ENCODE measurements at places on chromosomes 2 and 18.

DNA sequence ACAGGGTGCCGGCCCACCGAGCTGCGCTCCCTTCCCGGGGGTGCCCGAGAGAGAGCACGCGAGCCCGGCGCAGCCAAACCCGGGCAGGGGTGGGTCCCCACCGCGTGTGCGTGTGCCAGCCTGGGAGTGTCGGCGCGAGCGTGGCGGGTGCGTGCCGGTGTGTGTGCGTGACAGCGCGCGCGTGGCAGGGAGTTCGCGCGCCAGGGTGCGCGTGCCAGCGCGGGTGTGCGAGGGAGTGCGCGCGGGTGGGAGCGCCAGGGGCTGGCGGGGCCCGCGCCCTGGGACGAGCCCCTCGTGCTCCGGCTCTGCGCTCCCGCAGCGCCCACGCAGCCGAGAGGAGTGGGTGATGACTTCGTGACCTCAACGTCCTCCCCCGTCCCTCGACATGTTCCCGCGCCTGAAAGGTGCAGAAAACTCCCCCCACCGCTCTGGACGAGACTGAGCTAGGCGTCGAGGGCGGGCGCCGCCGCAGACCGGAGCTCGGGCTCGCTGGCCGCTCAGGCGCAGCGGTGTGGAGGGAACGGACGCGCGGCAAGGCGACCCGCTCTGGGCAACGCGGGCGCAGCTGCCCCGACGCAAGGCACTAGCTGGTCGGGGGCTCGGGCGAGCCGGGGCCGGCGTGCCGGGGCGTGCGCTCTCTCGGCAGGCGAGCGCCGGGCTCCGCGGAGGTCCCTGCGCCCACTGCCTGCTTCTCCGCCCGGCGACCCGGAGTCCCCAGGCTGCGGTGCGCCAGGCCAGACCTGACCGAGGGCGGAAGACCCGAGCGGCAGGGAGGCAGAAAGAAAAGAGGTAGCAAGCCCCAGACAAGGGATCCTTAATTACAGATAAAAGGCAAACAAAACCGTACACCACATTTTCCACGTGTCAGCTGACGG lies 582.8 kb downstream of the ZEB2 start:
- no peak for DNase-seq

- no peak for DNase-seq
Measured at GRCh38 chr18:50194631-50195532, at the start of gene MYO5B. MYO5B (minus strand) TSS chr18:50195147; CDS start chr18:50194793, 354 bp downstream.

DNA sequence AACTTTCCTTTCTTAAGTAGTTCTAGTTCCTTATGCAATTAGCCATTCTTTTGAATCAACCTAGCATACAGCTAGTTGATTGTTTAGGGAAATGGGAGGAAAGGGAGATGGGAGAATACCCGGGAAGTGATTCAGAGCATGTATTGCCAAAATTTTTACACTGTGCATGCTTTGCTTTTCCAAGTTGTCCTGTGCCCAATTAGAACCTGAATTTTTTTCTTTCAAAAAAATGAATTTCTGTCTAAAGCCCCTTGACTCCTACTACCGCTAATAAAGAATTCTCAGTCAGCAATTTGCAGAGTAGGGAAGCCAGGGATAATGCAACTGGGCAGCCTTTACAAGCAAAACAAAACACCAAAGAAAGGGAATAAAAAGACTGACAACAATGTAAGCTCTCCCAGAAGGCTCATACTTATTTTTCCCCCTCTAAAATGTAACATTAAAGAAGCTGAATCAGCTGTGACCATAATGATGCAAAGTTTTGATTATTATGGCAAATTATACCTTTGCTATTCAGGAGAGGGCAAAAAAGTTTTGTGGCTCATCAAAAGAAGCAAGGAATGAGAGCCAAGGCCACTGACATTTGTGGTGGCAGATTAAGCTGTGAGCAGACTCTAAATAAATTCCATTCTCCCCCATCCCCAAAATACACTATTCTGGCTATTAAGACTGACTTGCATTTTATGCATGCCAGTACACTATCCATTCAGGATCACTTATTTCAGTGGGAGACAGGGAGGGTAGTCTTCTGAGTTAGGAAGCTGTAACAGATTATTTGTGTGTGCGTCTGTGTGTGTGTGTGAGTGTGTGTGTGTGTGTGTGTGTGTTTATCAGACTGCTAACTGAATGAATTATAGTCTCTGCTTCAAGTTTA lies 174.3 kb downstream of the ERBB4 start:
- no peak for DNase-seq

- DNase-seq: no peak
Measured at GRCh38 chr2:209694748-209695147, 76.9 kb upstream of the UNC80 start.

DNA sequence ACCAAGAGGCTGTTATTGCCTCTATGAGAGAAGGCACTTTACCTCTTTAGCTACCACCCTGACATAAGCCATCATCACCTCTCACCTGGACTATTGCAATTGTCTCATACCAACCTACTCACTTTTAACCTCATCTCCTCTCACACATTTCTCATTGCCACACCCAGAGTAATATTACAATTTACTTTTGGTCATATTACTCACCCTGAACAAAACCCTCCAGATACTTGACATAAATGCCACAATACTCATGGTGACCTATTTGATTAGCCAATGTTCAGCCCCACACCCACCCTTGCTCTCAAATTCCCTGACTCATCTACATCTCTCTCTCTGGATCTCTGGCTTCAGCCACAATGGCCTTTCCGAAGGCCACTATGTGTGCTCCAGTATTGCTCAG lies 90.9 kb upstream of the CDH7 start:
- no peak for DNase-seq

GRCh38 chr2:37784759-37785149 lies 113.3 kb upstream of the CDC42EP3 start:
- DNase-seq: no peak

DNA sequence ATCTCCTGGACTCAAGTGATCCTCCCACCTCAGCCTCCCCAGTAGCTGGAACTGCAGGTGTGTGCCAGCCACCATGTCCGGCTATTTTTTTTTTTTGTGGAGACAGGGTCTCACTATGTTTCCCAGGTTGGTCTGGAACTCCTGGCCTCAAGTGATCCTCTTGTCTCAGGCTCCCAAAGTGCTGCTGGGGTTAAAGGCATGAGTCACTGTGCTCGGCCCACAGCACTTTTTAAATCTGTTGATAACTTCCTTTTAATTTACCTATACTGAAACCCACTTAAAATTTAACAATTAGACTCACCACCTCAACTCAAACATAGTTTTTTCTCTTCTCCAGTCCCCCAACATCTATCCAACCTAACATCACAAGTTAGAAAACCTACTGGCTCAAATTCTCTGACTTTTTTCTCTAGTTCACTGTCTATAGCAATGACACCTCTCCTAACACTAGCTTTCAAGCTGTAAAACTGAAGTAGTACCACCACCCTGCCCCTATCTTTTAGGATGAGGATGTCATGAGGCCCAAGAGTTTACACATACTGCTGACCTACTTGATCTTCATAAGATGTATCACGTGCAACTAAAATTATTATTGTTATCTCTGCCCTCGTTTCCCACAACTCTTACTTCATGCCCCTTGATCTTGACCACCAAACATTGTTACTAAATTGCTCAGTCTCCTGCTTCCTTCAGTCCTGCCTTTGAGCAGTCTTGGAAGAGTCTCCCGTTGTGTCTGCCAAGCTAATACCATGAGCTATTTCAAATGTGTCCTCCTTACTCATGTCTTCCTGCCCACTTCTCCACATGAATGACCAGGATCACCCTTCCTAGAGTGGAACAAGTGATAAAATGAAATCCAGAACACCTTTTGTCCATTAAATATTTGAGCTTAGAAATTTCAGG lies 142.3 kb upstream of the ZFP36L2 start:
- no peak for DNase-seq

DNA sequence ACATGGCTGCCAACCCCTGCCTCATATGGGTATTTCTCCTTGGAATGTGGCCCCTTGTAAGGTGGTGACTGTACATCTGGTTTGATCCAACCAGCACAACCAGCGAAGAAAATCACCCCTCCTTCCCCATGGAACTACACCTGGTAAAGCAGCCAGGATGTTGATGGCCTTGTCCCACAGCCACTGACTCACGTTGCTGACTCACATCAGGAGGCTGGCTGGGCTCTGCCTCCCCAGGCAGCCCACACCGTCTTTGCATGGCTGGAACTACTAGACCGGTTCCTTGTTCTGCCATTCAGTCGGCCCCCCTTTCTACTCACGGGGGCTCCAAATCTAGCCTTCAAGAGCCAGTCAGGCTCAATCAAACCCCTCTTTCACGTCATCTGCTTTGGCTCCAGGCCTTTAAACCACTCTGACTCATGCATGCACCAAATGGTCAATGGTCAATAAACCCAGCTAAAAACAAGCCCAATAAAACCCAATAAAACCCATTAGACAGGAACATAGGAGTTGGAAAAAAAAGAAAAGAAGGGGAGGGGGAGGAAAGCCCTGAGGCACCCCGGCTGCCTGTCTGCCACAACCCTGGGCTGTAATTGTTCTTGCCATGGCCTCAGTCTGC lies 114.8 kb downstream of the PLB1 start:
- DNase-seq: no peak
